ENCODE measurements at places on chromosomes 2 and 18.

DNA sequence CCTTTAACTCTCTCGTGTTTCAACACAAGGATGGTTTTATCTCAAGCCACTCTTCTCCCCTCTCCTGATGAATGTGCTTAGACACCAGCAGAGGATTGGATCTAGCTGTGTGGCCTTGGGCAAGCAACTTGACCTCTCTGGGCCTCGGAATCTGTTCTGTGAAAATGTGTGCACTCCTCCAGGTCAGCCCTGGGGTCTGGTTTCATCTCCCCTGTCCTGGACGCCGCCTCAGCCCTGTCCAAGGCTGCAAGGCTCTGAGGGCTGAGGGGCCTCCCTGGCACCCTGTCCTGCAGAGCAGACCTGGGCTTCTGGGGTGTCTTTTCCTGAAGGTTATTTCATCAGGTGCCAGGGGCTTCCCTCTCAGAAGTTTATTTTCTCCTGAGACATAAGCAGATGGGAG is 28.5 kb downstream of the CNDP1 start:
- no peak for DNase-seq

- no peak for DNase-seq
Measured at GRCh38 chr18:51196118-51196810, 1.2 kb downstream of the MEX3C start.

- no peak for DNase-seq
Measured at GRCh38 chr2:29382486-29382885, 267.3 kb downstream of the CLIP4 start.

DNA sequence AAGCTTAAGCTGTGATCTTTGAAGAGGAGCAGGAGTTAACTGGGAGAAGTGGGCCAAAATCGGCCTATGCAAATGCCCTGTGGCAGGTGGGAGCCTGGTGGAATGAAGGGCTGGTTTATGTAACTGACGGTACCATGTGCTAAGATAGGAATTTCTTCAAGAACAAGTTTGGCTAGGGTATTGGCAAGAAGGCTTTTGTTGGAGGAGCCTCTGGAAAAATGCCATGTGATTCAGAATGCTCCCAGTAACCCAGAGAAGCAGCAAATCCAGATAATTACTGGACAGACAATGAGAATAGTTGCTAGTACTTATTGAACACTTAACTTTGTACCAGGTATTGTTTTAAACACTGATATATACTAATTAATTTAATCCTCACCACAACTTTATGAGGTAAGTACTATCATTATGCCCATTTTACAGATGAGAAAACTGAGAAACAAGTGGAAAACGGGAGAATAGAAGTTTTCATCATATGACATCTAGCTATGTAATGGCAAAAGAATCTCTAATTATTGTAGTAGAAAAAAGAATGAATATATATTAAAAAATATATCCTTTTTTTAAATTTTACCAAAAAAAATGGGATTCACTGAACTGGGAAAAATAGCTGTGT is 9.1 kb upstream of the FAM124B start:
- peak; percentile 38 for DNase-seq

GRCh38 chr2:204647626-204648025 is 102.4 kb downstream of the PARD3B start:
- DNase-seq: no peak

- no peak for DNase-seq
Measured at GRCh38 chr2:100269889-100270288, 52.4 kb downstream of the LONRF2 start.

DNA sequence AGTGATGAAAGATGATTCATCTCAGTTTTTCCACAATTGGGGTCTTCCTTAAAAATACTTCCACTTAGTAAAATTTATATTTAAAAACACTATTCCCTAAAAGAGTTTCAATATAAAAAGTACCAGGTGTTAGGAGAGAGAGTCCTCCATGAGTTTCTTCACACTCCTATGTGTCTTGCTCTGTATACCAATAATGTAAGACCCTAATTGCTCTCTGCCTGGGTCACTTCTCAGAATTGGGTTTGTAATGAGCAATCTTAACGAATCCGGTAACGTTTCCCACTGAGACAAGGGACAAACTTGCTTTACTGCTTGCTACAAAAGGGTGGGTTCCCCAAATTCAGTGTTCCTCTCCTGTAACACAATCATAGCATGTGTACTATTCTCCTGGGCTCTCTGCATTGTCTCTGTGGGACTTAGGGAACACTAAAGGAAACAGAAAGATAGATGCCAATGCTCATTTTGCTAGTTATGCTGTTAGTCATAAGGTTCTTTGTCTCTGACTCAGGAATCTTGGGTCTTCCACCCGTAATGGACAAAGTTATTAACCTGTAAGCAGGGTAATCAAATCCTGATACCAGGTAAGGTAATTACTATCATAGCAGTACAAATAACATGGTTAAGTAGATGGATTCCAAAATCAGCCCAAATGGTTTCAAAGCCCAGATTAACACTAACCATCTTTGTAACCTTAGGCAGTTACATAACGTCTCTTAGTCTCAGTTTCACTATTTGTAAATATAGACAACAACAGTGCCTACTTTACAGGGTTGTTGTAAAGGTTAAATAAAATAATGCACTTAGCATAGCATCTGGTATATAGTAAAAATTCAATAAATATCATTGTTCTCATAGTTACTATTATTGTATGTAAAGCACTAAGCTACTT is 46.3 kb downstream of the ITSN2 start:
- peak; percentile 2 for DNase-seq

DNA sequence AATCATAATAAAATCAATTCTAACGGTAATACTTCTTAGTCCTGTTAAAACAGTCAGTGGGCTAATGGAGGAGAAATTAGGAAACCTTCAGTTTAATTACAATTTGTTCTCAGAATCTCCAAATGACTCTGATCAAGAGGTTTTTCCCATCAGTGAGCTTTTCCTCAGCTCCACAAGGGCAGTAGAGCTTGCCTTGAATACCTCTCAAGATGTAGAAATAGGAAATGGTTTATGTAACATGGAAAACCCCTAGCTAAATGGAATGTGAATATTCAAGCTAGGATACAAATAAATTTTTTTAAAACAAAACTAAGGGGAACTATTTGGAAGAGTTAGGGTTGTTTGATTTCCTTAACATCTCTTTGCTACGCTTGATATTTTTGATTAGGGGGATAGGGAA is 87.5 kb downstream of the PLEKHM3 start:
- peak; percentile 1 for DNase-seq

GRCh38 chr18:59380706-59381105 is 21.6 kb upstream of the LMAN1 start:
- no peak for DNase-seq

GRCh38 chr2:94870440-94871225 is 597 bp upstream of the TEKT4 start:
- no peak for DNase-seq

- DNase-seq: no peak
Measured at GRCh38 chr18:49652881-49653724, 91.2 kb downstream of the LIPG start.

- DNase-seq: no peak
Measured at GRCh38 chr2:232349546-232349945, 29.0 kb upstream of the ALPP start.

DNA sequence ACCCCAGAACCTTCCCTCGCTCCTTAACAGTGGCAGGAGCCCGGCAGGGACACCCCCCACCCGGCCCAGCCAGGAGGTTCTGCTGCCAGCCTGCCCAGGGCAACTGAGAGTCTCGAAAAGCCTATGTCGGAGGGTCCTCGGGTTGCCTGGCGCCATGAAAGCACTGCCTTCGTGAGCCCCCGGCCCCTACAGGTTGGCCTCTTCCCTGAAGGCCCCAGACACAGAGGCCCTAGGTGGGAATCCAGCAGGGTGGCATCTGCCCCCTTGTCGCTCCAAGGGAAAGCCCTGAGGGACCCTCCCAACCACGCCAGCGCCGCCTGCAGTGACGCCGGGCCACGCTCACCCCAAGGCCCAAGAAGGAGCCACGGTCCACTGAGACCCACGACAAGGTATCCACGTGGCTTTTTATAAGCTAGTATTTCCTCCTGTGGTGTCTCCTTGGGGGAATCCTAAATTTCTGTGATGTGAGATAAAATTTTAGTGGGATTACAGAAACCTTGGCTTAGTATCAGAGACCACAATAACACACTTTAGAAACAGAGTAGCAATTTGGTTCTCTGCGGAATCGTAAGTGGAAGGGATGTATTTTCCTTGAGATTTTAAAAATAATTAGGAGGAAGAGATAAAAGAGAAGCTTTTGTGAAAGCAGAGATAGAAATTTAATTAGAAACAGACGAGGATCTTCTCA is 138.9 kb downstream of the HDAC4 start:
- no peak for DNase-seq

- DNase-seq: no peak
Measured at GRCh38 chr2:174438146-174438886, 42.8 kb downstream of the SCRN3 start.

GRCh38 chr2:84958135-84959059 is 12.6 kb upstream of the KCMF1 start:
- DNase-seq: peak; percentile 98

DNA sequence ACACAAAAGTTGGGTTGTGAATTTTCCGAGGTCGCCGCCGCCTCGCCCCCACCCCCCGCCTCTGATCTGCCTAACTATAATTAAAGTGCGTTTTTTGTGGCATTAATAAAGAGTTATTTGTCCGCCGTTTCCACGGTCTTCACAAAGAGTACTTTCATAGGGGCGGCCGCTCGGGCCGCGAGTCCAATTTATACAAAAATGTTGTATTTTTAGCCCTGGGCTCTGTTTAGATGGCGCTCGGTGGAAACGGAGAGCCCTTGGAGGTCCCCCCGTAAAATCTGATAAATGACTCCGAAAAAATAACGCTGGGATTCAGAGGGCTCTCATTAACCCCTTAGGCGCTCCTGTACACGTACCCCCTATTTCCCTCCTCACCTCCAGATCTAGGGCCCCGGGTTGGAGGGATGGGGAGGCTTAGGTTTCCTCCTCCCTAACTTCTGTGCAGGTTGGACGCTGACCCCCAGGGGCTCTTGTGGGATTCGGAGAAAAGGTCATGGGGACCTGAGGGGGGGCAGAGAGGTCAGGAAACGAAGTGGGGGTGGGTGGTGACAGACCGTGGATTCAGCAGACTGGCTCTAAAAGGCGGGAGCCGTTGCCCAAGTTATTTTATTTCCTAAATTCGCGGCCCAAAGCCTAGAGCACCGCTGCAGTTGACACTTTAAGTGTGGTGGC is 1.9 kb downstream of the CYP26B1 start:
- DNase-seq: no peak

DNA sequence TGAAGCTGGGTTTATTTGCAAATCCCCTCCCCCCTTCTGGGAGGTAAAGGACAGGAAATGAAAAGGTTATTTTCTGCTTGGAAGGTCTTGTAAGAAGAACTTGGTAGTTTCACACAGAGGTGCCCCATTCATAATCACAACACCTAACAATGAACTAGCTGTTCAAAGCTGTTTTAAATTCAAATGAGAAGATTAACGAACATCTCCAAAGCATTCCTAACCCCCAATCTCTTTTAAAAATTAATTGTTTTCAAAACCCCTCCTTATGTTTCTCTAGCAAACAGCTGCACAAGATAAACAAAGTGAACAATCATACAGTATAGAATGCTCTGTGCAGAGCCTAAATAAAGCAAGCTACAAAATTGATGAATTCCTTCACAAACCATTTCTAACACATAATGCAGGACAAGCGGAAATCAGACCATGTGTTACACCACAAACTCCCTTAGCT is 271.4 kb downstream of the SATB2 start:
- DNase-seq: no peak

DNA sequence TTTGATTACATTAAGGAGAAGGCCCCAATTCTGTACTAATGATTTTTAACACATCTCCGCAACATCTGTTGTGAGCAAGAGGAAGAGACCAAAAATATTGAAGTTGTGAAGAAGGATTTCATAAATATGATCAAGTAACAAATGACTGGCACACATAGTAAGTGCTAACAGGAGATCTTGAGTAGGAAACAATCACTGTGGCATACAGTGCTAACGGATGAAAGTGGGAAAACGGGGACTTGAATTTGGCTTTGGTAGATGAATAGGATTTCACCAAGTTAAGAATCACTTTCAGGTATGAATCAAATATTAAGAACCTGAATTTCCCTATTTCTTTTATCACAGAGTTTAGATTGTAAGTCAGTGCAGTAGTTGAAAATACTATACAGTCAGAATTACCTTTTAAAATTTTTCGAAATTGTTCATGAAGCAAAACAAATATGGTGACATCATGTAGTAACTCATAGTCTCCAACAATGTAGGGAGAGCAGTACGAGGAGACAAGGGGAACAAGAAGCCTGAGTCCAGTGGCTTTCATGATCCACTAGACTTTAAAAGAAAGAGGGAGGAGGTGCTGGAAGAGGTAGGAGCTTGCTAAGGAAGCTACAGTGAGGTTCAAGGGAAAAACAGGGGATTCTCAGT is 16.3 kb downstream of the CWC22 start:
- no peak for DNase-seq

GRCh38 chr2:206584323-206585116 is 57.8 kb upstream of the FAM237A start:
- peak; percentile 64 for DNase-seq

- no peak for DNase-seq
Measured at GRCh38 chr18:48314690-48315089, 94.5 kb downstream of the ZBTB7C start.

DNA sequence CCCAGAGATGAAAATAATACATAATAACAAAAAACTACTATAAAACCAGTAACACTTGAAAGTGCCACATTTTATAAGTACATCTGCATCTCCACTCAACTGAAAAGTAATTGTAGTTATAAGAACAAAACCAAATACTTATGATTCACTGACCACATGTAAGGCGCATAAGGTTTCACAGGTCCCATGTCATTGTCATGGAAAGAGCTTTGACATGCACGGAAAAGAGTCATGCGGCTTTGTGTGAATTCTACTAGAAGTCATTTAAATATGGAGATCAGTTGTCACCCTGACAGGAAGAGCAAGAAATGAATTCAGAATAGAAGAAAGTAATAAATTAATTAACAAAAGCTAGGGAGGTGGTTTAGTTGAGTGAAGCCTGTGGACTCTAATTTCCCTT is 459.1 kb downstream of the CDH2 start:
- no peak for DNase-seq

GRCh38 chr18:13984080-13984479 is 68.7 kb upstream of the MC2R start:
- DNase-seq: no peak

- no peak for DNase-seq
Measured at GRCh38 chr18:48663096-48663930, 124.5 kb downstream of the CTIF start.

- no peak for DNase-seq
Measured at GRCh38 chr2:240836781-240837467, 16.9 kb upstream of the KIF1A start.

- DNase-seq: no peak
Measured at GRCh38 chr2:238505119-238505891, 78.6 kb downstream of the ASB1 start.

- DNase-seq: no peak
Measured at GRCh38 chr2:177983183-177983788, 89.3 kb downstream of the PDE11A start.

DNA sequence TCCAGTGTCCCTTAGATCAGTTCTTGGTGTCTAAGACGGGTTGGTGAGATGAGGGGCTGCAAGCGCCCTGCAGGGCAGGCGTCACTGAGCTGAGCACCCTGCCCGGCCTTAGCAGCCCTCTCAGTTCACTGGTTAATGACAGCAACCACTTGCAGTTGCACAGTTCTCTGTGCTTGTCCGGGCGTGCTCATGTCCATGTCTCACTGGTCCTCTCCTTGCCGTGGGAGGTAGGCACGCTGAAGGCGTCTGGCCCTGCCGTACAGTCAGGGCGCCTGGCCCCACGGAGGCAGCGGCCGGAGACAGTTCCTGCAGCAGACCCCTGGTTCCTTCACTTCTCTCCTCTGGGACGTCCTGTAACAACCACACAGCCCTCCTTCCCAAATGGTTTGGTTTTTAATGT is 75.3 kb downstream of the ARHGEF4 start:
- DNase-seq: no peak

GRCh38 chr18:12302391-12303147 is 5.5 kb upstream of the TUBB6 start:
- no peak for DNase-seq
